ENCODE measurements at places on chromosomes 3 and 15.

DNA sequence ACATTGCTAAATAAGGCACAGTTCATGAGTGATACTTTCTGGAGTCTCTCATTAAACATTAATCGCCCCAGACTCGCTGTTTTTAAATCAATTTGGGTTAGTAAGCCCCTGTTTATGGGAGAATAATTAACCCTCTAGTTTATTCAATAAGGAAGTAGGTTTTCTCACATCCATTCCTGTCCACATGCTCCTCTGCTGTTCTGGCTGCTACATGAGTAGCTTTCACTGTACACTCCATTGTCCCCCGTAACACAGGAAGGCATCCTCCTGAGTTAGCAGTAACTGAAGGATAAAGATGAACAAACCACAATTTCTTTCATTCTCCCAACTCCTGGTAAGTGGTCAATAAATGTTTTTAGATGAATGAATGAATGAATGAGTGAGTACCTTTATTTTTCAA, 378.5 kb downstream of the DIPK2A start:
- DNase-seq, result no peak

- no peak for DNase-seq
Measured at GRCh38 chr3:66398228-66399025, 102.4 kb downstream of the LRIG1 start.

- DNase-seq, result no peak
Measured at GRCh38 chr3:138173769-138174420, 826 bp downstream of the DBR1 start.

DNA sequence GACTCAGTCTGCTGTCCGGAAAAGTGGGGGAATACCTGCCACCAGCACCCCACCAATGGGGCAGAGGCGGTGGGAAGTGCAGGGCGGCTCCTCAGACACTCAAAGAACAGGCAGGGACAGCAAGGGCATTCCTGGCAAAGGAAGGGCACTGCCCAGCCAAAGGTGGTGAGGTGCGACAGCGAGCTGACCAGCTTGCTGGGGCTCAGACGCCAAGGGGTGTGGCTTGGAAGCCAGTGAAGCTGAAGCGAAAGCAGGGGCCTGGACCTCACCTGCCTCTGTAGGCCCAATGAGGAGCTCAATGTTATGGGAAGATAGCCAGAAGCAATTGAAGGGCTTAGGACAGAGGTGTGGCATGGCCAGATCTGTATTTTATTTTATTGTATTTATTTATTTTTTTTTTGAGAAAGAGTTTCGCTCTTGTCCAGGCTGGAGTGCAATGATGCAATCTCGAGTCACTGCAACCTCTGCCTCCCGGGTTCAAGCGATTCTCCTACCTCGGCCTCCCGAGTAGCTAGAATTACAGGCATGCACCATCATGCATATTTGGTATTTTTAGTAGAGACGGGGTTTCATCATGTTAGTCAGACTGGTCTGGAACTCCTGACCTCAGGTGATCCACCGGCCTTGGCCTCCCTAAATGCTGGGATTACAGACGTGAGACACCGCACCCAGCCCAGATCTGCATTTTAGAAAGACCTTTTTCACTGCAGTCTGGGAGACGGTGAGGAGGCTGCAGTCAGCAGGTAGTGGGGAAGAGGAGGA, 4.4 kb upstream of the LMAN1L start:
- no peak for DNase-seq

- DNase-seq, result peak; percentile 37
Measured at GRCh38 chr15:85691350-85692240, 103.1 kb downstream of the KLHL25 start.

- no peak for DNase-seq
Measured at GRCh38 chr15:35256141-35256540, 171.0 kb upstream of the NANOGP8 start.

DNA sequence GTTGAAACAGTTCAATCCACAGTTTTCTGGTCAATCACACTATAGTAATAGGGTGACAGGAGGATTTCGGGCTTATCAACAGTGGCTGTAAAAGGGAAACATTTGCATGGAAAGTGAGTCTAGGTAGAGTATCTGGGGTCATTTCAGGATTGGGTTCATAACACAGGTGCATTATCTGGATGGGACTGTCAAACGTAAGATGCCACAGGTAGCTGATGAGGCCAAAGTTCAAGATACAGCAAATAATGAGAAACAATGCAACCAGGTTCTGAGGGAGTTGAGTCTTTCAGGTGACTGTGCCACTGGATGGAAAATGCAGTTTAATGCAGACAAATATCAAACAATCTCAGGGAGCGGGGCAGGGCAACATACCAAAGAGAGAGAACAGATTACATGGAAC, 62.2 kb downstream of the WDR76 start:
- no peak for DNase-seq

DNA sequence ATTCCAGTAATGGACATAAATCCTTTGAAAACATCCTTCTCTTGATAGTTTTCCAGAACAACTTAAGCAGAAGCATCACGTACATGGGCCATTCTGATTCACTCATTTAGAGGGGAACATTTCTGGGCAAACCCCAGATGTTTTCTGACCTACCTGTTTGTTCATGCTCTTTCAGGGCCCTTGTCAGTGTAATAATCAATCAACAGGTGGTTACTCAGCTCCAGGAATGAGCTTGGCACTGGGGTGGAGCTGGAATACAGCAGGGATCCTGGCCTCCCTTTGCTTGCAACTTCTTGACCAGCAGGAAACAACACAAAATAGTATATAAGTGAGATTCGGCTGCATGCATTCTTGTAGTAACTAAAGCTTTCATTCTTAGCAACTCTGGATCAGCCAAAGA, 9.2 kb upstream of the UBE2E1 start:
- no peak for DNase-seq

DNA sequence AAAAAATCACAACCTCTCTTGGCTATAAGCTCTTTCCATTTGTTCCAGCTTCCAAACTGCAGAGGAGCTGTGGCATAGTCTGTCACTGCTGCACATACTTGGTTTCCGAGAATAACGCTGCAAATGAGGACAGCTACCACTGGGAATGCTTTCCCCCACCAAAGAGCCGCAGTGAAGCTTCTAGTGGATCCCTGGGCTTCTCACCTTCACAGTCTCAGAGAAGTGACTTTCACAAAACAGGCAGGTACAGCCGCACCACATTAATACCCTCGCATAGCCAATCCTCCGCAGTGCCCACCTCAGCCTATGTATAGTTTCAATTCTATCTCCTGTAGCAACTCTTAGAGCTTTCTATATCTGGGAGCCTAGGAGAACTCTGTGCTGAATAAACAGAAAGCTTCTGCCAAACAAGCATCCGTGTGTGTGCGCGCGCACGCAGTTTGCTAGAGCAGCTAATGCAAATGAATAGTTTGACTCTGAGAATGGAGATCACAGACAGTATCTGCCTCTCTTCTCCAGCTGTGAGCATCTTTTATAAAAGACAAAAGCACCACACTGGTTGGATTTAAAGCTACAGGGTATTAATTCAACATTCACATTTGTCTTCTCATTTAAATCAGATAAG, 81.9 kb upstream of the PLXND1 start:
- DNase-seq, result no peak

DNA sequence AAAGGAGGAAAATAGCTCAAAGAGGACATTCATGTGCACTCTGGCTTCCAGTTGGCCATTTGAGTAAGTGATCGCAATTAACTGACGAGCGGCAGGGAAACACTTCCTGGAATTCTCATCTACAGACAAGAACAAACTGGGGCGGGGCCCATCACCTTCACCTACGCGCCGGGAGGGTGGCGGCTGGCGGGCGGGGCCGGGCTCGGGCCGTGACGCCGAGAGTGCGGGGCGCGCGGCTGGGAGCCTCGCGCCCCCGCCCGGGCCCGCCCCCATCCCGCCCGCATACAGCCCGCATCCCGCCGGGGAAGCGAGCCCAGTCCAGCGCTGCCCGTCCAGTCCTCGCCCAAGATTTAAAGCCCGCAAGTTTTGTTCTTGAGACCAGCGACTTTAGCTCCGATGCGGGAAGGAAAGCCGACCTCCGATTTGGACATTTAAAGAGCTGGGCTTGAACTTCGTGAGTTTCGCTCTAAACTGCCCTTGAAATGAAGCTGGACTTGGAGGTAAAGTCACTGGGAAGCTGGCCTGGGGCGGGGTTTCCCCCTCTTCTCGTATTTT, at the start of gene B3GNT5:
TSS of gene B3GNT5 (plus strand) at position 281 of the 555 bp plus-strand sequence. CDS start 16,546 bp downstream, outside the sequence.
- peak; percentile 54 for DNase-seq

DNA sequence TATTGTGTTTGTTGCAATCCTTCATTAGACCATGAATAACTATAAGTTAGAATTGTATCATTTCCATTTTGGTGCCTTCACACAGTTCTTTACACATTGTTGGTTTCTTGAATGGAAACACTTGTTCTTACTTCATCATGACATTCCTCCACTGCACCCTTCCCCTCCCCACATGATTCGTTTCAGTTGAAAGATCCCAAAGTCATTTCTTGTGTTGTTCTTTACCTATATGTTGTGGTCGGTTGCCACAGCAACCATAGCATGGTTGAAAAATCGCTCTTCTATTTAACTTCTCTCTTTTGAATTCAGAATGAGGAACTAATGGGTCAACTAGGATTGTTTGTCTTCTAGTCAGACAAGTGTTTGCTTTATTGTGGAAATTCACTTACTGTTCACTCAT, 103.3 kb downstream of the IL1RAP start:
- peak; percentile 45 for DNase-seq

- no peak for DNase-seq
Measured at GRCh38 chr15:78620527-78621421, at the start of gene CHRNA3. TSS of gene CHRNA3 (minus strand) at chr15:78620996. CDS start at chr15:78620794, 202 bp downstream.

- DNase-seq, result no peak
Measured at GRCh38 chr15:70650567-70651302, 112.6 kb downstream of the UACA start.

- no peak for DNase-seq
Measured at GRCh38 chr3:119314821-119315220, 20.6 kb downstream of the ARHGAP31 start.

GRCh38 chr3:195035345-195036202, 235.4 kb downstream of the XXYLT1 start:
- DNase-seq, result no peak

- DNase-seq, result no peak
Measured at GRCh38 chr15:100692246-100692645, 89.9 kb downstream of the ASB7 start.

- DNase-seq, result no peak
Measured at GRCh38 chr3:14564741-14565140, 24.6 kb upstream of the GRIP2 start.

GRCh38 chr3:70824078-70824477, 511.6 kb upstream of the MDFIC2 start:
- no peak for DNase-seq

DNA sequence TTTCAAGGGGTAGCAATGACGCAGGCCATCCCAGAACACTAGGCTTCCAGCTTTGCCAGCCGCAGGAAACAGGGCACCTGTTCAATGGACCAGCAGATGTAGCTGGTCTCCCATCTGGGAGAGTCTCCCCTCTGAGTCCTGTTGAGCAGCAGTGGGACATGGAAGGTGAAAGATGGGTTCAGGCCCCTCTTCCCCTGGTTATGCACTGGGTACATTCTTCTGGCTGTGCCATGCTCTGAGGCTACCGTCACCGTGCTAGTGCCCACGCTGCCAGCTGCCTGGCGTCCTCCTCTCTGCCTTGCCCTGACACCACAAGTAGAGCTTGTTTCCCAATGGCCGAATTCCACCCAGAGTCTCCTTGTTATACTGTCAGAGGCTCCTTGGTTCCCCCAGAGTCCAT, 63.1 kb downstream of the TLE3 start:
- DNase-seq, result no peak

- DNase-seq, result no peak
Measured at GRCh38 chr3:76986876-76987474, 52.9 kb upstream of the ROBO2 start.

- DNase-seq, result no peak
Measured at GRCh38 chr15:40909662-40910630, 15.7 kb downstream of the VPS18 start.

GRCh38 chr3:44411031-44411645, 66.3 kb downstream of the ZNF445 start:
- DNase-seq, result no peak

DNA sequence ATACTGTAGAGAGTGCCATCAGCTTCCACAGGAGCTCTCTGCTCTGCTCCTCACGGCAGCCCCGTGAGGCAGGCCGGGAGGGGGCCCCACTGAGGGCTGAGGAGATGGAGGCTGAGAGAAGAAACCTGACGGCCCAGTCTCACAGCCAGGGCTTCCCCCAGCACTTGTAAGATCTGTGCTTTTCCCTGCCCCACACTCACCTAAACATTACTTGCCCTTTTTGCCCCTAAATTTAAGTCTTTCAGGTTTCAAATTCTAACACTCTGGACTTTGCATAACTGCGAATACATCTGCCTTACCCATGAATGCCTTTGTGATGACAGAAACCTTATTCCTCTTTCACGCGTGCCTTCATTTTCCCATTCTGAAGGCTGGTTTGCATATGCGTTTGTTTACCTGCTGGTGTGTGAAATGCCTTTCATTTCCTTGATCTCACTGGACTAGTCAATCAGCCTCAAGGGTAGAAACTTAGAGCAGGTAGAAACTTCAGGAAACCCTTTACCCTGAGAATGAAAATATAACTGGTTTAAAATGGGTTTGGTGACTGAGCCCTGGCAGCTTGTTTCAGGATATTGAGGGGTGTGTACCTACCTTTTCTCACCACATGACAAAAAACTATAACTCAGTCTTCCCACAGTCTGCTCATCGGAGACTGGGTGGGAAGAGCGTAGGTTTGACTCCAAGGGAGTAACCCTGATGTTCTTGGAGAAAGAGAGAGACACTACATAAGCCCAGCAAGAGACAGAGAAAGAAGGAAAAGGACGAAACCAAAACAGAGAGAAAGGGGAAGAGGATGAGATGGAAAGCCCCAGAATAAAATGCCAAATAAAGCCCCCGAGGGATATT, 20.1 kb downstream of the SLC12A8 start:
- DNase-seq, result no peak

GRCh38 chr15:36347272-36347858, 232.1 kb upstream of the CDIN1 start:
- DNase-seq, result no peak

DNA sequence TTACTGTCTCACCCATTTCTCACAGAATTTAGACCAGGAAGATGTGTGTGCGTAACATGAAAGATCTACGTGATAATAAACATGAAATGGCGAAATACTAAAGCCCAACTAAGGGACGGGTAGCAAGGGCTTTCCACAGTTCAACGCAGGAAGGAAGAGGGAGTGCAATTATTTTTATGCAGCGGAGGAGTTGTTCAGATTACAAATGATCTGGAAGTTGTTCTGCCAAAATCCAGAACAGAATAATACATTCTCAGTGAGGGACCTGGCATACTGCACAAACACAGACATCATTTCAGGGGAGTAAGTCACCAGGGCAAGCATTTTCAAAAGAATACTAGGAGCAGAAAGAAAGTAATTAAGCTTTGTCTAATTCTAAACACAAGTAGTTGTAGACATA, 133.6 kb upstream of the RAP2B start:
- no peak for DNase-seq

- DNase-seq, result no peak
Measured at GRCh38 chr3:156742401-156742800, 68.0 kb downstream of the TIPARP start.

DNA sequence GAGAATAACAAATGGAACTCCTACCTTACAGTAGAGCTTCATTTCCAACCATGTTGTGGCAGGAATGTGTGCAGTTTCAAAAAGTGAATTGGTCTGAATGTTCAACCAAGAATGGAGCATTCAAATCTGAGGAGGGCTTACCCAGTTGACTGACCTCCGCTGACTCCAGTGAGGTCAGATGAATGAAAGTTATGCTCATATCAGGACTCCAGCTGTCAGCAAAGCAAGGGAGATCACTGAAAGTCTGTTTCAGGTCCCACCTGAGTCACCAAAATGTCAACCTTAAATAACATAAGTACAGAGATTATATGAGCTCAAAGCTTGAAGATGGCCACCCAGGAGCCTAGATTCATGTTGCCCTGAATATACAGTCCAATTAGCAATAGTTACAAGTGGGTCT, 473.5 kb downstream of the RBMS3 start:
- no peak for DNase-seq

GRCh38 chr3:69749461-69749860, 10.2 kb downstream of the MITF start:
- DNase-seq, result no peak
